ENCODE measurements at places on chromosomes 1 and 21.

DNA sequence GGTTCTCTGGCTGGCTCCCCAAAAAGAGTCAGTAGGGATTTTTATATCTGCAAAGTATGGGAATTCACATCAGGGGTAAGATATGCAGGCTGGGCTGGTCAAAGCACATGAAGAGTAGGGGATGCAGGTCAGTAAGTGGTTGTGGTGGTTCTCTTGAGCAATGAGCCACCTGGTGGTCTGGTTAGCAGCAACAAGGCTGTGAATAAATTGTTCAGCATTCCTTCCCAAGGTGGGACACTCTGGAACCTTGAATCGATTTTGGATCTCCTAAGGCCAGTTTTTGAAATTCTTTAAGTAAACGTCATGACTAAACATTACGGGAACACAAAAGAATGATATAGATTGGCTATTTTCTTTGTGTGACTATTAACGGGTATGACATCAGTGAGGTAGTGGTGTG is 563.0 kb upstream of the NEGR1 start:
- DNase-seq, result peak; percentile 23

DNA sequence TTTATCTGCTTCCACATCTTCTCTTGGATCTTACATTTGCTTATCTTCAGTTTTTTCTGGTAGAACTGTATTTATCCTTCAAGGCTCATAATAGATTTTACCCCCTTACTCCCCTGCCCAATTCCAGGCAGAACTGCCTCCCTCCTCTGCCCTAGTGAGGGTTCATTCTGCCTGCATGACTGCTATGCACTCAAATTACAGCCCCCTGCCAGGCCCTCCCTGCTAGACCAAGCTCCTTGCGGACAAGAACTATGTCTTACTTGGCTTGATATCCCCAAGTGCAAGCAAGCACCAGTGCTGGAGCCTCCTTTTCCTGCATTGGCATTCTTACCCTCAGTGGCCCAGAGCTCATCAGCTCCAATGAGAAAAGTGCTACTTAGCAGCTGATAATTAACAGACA is 18.1 kb downstream of the MAPKAPK2 start:
- no peak for DNase-seq

GRCh38 chr1:14759843-14760242 is 161.4 kb downstream of the KAZN start:
- DNase-seq, result no peak

- DNase-seq, result peak; percentile 11
Observed at GRCh38 chr1:152252157-152252556, 28.2 kb upstream of the HRNR start.

GRCh38 chr21:37193676-37194075 is 73.5 kb downstream of the VPS26C start:
- no peak for DNase-seq

GRCh38 chr1:209768354-209768774 is 12.5 kb downstream of the TRAF3IP3 start:
- DNase-seq, result no peak

- peak; percentile 81 for DNase-seq
Observed at GRCh38 chr1:183543619-183544204, 46.5 kb downstream of the NCF2 start.

DNA sequence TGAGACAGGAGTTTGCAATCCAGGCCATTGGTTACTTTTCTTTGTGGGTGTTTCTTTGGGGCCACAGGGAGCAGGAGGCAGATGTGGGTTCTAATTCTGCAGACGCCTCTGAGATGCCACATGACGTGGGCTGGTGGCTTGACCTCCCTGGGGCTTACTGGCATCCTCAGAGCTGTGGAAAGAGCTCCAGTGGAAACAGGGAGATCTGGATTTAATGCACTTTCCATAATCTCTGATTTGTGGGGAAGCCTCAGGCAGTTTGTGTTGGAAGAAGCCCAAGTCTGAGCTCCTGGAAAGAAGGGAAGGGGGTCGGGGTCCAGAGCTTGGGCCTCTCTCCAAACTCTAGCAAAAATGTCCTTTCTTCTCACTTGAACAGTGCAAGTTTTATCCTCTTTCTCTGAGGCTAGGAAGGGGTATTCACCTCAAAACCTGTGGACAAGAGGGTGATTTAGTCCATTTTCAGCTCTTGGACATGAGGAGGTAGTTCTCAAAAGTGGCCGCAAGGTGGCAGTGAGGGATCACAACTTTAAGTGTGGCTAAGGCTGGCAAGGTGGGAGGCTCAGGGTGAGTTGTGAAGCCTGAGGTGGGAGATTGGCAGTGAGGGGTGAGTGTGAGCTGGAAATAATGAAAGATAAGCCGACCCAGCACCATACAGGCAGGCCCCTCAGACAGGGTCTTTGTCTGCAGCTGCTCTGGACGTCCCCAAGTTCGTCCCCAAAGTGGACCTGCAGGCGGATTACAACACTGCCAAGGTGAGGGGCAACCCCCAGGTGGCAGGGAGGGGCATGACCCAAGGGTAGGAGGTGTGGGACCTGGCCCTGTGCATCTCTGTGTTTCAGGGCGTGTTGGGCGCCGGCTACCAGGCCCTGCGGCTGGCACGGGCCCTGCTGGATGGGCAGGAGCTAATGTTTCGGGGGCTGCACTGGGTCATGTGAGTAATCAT is 9.2 kb downstream of the IKBKE start:
- DNase-seq, result peak; percentile 88

DNA sequence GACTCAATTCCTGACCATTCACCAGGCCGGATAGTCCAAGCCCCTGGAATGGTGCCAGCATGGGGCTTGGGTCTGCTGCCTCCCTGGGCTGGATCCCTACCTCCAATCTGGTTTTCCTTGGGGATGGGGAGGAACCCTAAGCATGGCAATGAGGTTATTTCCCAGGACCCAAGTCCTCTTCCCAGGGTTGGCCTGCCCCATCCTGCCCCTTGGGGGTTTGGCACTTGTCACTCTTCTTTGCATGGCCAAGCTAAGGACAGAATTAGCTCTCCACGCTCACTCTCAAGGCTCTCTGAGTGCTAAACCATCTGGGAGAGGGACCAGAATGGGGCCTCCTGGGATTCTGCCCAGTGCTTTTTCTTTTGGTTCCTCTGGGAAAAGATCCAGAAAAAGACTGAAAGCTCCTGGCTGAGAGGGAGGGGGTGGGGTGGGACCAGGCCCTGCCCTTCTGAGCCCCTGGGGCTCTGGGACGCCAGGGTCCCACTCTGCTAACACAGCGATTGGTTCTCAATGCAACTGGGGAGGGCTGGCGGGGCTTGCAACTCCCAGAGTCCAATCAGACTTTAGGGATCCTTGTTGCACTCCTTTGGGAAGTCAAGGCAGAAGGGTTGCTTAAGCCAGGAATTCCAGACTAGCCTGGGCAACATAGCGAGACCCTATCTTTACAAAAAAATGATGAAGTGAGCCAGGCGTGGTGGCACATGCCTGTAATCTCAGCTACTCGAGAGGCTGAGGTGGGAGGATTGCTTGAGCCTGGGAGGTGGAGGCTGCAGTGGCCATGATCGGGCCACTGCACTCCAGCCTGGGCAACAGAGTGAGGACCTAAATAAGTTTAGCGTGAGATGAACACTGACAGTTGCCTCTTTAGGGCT is 52.7 kb downstream of the DHRS3 start:
- DNase-seq, result no peak

- DNase-seq, result no peak
Observed at GRCh38 chr1:218933513-218933912, 240.2 kb upstream of the LYPLAL1 start.

- peak; percentile 96 for DNase-seq
Observed at GRCh38 chr1:228697207-228698016, 37.9 kb upstream of the RHOU start.

- no peak for DNase-seq
Observed at GRCh38 chr1:38784452-38785284, 74.9 kb downstream of the RRAGC start.

DNA sequence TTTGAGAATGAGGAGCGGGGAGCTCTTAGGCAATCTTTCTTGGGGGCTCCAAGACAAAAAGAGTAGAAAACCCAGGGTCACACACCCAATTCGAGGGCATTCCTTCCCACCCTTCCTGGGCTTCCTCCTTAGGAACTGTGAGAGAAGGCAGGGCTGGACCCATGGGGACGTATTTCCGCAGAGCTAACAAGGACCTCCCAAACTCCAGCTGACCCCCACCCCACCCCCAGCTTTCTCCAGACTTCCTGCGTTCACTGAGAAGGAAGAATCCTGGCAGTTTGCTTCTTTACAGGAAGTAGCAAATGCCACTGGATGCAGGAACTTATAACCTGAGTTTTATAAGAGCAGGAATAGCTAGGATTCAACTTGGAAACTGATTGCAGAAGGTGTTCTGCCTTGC is 2.7 kb upstream of the LHX9 start:
- DNase-seq, result no peak

- DNase-seq, result no peak
Observed at GRCh38 chr1:74570797-74571492, 58.5 kb upstream of the LRRC53 start.

- DNase-seq, result no peak
Observed at GRCh38 chr1:45009956-45010854, 919 bp downstream of the HECTD3 start.

DNA sequence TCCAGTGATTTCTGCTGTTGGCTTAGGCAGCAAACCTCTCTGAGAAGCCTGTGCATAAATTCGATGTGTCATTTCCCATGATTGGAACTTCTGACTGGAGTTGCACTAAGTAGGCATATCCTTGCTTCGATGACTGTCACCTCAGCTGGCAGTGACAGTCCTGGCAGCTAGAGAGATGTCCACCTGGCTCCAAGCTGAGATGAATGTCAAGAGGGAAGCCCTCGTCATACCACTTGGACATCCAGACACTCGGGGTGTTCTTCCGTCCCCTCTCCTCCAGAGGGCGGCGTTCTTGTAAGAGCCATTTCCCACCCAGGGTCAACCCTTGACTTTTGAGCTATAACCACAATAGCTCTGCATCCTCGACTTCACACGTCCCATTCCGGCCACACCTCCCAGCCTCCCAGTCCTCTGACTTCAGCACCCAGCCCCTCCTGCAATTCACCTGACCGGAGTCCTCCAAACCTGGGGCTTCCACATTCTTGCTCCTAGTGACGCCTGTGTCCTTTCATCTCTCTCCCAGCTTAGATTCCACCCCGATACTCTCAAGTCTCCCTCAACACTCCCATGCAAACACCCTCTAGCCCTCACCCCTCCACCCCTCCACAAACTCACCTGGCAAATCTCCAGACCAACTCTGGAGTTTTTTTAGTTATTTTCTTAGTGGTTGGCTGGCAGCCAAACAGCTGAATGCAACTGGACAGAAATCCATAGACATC is 17.3 kb downstream of the CA6 start:
- peak; percentile 50 for DNase-seq

DNA sequence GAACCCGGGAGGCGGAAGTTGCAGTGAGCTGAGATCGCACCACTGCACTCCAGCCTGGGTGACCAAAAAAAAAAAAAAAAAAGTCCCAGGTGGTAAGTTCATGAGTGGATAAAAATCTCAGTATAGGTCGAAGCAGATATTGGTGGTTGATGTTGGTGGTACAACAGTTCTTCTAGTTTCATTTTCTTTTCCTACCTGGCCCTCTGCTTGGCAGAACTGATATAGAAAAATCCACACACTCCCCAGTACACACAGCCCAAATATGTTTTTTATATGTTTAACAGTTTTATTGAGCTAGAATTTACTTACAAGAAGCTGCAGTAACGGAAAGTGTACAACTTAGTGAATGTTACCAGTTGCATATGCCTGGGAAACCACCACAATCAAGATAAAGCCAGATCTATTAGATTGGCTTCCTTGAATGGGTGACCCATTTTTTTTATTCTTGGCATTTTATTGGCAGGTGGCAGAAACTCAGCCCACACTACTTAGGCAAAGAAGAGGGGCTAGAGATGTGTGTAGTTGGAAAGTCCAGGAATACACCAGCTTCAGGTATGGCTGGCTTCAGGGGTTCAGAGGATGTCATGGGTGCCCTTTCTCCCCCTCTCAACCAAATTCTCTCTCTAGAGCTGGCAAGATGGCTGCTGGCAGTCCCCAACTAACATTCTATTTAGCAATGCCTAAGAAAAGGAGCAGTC is 118.3 kb upstream of the SLC25A33 start:
- DNase-seq, result no peak

DNA sequence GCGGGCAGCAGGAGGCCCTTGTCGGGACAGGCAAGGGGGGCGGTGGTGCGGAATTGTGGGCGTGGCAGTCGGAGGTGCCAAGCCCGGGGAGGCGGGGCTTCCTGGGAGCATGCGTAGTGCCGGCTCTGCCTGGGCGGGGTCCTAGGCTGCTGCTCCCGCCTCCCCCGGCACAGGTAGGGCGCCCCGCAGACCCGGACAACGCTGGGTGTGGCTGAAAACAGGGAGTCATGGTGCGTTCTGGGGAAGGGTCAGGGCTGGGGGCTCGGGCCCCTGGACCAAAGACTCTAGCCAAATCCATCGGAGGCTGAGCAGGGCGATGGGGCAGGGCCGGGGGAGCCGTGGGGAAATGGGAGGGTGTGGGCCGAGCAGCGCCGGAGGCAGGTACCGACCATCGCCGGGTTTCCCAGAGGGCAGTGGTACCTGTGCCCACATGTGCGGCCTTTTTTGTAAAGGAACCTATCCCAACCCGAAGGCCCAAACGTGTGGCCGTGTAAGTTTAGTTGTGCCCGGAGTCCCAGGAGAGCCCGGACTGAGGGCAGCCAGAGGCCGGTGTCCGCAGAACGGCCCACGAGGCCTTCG is 231.9 kb downstream of the SDCCAG8 start:
- DNase-seq, result no peak

DNA sequence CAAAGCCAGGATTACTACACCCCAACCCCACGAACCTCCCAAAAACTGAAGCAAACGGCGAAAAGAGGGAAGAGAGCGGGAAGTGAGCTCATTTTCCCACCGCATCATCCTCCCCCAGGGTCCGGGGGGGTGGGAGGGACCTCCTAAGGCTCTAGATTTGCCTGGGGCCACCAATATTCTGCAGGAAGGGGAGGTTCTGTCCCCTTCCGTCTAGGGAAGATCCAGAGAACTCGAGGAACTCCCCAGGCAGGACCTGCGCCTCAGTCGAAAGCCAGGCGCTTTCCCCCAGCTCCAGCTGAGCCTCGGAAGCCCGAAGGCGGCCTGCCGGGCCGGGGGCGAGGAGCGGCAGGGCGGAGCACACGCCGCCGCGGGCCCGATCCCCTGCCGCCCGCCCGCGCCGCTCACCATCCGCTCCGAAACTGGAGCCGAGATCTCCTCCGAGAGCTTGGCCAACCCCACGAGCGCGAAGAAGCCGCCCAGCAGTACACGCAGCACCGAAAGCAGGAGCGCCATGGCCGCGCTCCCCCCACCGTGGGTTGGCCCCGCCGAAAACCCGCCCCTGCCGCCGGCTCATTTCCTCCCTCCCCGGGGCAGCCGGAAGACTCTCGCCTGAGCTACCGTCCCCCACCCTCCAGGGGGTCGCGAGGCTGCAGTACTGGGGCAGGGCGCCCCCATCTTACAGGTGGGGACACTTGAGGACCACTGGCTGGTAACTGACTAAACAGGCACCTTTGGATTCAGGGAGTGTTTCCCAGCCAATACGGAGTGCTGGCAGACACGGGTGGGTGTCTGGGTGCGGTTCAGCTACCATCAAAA is at the start of gene TMEM35B:
TMEM35B (minus strand) TSS at position 555 of the 816 bp plus-strand sequence; CDS start at position 513, 42 bp downstream.
- DNase-seq, result peak; percentile 50

DNA sequence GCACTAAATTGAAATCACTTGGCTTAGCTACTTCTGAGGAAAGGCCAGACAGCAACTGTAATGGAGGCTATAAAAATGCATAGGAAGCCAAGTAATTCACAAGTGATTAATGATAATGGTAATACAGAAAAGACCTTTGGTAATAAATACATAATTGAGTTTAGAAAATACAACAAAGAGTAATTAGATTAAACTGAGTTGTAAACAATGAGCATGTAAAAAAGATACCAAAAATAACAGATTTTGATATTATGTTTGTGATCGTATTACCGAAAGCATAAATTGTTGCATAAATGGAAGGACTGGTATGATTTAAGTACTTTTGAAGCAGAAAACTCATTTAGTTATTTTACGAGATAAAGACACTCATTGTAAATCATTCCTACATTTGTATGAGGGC is 556.7 kb upstream of the TMPRSS15 start:
- no peak for DNase-seq

GRCh38 chr1:93681101-93681988 is at the start of gene BCAR3:
Gene BCAR3, minus strand, starts transcription at chr1:93681837. Its CDS starts 6,907 bp downstream, at chr1:93674930.
- peak; percentile 82 for DNase-seq
